ENCODE measurements at places on chromosomes 2 and 18. TPM values are rescaled to one million over a fixed set of nuclear protein-coding genes. Genes with fewer than 3 reads are reported as not detected.

GRCh38 chr2:106720026-106720425, 165.9 kb downstream of the ST6GAL2 start:
- H3K27me3 ChIP-seq, result no peaks in the 10 kb centered on the region
- DNase-seq, result no peak
- no peaks in the 10 kb centered on the region for H3K36me3 ChIP-seq
- no peaks in the 10 kb centered on the region for H3K4me1 ChIP-seq

DNA sequence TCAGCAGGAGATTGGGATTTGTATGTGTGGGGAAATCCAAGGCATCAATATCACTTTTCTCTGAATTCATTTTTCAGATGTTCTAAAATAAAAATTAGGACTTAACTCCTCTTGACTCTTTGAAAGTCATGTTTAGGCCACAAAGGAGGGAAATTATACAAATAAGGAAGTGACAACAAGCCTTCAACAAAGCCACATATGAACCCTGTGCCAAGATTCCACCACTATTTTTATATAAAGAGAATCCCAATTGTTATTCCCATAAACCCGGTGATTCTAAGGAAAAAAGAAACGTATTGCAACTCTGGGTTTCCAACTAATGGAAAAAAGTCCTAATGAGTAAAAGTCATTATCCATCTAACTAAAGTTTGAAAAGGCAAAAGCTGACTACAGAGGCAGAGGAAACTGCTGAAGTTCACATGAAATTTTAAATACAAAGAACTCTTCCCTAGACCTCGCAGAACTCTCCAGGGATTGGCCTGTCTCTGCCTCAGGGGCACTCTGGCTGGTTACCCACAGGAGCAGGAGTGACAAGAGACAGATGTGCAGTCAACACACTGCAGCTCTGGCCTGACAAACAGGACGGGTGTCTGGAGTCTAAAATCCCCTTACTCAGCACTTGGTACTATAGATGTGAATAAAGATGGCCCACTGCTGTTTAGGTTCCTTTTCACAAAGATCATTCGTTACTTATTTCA, 11.5 kb downstream of the NPC1 start:
- DNase-seq, result no peak
- H3K36me3 ChIP-seq, result peaks cover 36% of the 10 kb centered on the region
- H3K4me3 ChIP-seq, result peak overlapping the region; percentile 3
- no peaks in the 10 kb centered on the region for H3K27me3 ChIP-seq

DNA sequence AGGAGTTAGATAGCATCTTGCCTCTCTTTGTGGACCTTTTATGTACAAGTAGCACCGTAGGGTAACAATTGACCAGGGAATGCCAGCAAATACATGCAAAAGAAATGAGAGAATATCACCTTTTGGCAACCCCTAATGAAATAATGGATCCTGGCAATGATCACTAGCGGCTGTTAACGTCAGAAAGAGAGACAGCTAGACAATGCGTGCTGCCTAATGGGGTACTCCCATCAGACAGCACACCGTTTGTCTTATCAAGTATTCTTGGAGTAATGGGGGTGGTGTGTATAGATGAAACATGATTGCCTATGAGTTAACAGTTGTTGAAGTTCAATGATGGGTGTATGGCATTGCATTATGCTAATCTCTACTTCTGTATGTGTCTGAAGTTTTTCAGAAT, 1.6 kb downstream of the ELAC1 start:
- H3K4me1 ChIP-seq, result peaks cover 19% of the 10 kb centered on the region
- peaks cover 8% of the 10 kb centered on the region for H3K36me3 ChIP-seq
- H3K27ac ChIP-seq, result no peak overlapping the region
- DNase-seq, result no peak

GRCh38 chr2:95052804-95053479, 27.4 kb downstream of the MAL start:
- no peaks in the 10 kb centered on the region for H3K27me3 ChIP-seq
- no peak for DNase-seq
- H3K4me1 ChIP-seq, result peaks cover 49% of the 10 kb centered on the region
- no peak overlapping the region for H3K4me3 ChIP-seq
- peaks cover 24% of the 10 kb centered on the region for H3K36me3 ChIP-seq
- no peak overlapping the region for H3K27ac ChIP-seq

SIX2 gene
- not detected for total RNA-seq

KCNE4 gene
- total RNA-seq, result not detected

MITD1 gene
- 57.4 TPM for total RNA-seq

HOXD12 gene
- total RNA-seq, result not detected
